ENCODE measurements at places on chromosomes 5 and 9.

DNA sequence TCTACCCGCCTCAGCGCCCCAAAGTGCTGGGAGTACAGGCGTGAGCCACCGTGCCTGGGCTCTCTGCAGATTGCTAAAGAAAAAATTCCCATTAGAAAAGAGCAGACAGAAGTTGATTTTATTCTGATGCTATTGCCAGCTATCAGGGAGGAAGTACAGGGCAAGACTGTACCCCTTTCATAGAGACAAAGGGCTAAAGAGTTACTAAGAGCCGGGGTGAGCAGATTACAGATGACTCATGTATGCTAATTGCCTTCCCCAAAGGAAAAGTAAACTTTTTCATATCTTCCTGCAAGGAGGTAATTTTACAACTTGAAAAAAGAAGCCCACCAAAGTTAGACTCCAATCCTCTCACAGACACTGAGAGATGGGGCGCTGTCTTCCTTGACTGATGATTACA lies 42.3 kb upstream of the MCTP1 start:
- DNase-seq: no peak

DNA sequence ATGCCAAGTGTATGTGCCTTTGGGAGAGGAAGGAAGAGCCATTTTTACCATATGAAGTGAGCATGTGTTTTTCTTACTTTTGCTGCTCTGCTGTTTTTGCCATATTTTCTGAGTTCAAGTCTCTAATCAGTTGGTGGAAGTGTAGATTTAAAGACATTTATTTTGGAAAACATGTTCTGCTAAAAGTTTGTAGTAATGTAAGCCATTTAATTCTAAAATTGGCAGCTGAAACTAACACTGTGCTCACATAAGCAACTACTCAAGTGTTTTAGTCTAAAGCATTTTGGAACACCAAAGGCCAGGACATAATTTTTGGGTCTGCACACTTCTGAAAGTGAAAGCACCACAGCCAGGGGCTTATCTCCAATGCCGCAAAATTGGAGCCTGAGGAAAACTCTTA lies 363.4 kb upstream of the ZNF608 start:
- no peak for DNase-seq

DNA sequence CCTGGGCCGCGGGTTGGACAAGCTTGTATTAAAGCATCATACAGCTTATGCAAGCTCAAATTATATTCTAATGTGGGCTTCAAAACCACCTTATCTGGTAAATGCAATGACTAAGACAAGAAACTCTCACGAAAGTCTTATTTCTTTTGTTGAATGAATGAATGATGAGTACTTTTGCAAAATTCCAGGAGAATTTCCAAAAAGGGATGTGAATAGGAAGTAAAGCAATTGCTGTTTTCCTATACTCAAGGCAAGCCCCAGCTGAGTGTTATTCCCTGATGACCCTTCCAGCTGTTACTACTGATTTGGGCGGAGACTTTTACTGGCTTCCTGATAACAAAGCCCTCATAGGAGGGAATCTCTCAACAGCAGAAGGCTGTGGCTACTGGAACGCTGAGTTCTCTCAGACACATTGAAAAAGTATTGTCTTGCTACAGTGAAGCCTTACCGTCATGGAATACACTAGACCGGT lies 162.8 kb downstream of the SREK1 start:
- DNase-seq: no peak

DNA sequence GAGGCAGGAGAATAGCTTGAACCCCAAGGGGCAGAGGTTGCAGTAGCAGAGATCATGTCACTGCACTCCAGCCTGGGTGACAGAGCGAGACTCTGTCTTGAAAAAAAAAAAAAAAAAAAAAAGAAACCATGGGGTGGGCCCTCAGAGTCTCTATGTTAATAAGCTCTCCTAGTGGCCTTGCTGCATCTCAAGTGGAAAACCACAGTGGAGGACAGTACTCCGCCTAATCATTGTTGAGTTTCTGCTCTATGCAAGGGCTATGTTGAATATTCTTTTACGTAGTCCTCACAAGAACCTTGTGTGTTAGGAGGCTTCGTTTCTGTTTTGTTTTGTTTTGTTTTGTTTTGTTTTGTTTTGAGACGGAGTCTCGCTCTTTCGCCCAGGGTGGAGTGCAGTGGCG lies 48.9 kb downstream of the TJP2 start:
- DNase-seq: no peak

- no peak for DNase-seq
Measured at GRCh38 chr9:86771941-86772634, 175.2 kb downstream of the GAS1 start.

GRCh38 chr5:154401355-154401754 lies 44.4 kb upstream of the SAP30L start:
- DNase-seq: no peak

GRCh38 chr5:91245074-91245452 lies 138.1 kb downstream of the ARRDC3 start:
- DNase-seq: no peak

- no peak for DNase-seq
Measured at GRCh38 chr5:168916852-168917251, 337.7 kb upstream of the PANK3 start.

- no peak for DNase-seq
Measured at GRCh38 chr5:72330712-72331111, 10.5 kb downstream of the PTCD2 start.

GRCh38 chr9:12133416-12133815 lies 559.8 kb upstream of the TYRP1 start:
- DNase-seq: no peak

DNA sequence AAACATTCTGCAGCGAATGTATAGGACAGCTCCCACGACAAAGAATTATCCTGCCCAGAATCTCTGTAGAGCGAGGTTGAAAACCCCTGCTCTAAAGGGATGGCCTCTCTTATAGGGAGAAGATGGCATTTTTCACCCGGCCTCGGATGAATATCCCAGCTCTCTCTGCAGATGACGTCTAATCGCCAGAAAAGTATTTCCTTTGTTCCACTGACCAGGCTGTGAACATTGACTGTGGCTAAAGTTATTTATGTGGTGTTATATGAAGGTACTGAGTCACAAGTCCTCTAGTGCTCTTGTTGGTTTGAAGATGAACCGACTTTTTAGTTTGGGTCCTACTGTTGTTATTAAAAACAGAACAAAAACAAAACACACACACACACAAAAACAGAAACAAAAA lies 17.4 kb upstream of the RARS1 start:
- no peak for DNase-seq

DNA sequence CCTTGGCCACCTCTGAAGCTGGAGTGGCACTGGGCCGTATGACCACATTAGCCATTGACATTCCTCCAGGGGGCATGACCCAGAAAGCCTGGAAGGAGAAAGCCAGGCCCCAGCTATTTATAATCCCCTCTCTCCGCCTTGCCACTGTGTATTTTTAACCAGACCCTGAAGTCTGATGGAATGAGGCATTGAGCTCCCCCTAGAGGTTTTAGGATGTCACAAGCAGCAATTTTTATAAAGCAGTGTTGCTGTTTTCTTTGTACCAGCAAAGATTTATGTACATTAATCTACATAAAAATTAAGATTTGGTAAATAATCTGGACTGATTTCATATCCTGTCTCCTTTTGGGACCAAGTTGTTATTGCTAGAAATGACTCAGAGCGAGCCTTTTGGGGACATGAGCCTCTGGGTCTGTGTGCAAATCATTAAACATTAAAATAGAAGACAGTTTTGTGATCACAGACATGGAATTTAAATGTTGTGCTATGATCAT lies 127.1 kb downstream of the TRIO start:
- DNase-seq: no peak

- no peak for DNase-seq
Measured at GRCh38 chr5:143054480-143054941, 284.3 kb downstream of the ARHGAP26 start.

DNA sequence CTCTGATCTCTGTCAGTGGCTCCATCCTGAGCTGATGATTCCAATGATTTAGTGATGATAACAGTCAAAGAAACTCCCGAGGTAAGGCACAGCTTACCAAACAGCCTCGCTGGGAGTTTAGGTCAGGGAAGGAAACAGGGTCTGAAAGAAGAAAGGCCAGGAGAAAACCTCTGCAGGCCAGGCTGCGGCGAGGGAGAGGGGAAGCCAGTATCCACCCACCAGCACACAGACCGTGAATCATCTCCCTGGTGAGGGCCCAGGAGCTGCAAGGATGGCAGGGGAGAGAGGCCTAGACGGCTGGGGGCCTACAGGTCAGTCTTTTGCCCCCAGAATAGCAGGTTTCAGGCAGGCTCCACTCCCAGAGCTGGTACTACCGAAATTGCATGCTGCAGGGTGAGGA lies 590.5 kb downstream of the CCDC171 start:
- no peak for DNase-seq

DNA sequence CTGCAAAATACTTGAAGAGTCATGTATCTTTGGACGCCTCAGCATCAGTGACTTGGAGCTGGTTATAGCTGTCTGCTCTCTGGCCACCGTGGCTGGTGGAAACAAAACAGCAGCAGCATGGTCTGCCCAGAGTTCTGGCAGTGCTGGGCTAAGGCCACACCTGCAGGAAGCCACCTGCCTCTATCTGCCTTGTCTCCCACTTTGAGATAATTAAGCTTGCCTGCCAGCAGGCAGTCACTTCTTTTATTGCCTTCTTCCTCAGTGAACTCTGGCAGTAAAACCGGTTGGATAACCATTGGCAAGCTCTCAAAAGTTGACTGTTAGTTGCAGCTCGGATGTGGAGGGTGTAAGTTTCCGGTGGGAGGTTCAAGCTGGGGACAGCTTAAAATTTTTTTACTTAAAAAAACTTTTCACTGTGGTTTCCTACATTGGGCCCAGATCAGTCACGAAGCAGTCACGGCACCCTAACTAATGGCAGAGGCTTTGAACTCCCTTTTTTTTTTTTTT lies 4.9 kb downstream of the SMIM3 start:
- DNase-seq: peak; percentile 50

- DNase-seq: no peak
Measured at GRCh38 chr5:170499621-170500020, 4.2 kb upstream of the KCNIP1 start.

DNA sequence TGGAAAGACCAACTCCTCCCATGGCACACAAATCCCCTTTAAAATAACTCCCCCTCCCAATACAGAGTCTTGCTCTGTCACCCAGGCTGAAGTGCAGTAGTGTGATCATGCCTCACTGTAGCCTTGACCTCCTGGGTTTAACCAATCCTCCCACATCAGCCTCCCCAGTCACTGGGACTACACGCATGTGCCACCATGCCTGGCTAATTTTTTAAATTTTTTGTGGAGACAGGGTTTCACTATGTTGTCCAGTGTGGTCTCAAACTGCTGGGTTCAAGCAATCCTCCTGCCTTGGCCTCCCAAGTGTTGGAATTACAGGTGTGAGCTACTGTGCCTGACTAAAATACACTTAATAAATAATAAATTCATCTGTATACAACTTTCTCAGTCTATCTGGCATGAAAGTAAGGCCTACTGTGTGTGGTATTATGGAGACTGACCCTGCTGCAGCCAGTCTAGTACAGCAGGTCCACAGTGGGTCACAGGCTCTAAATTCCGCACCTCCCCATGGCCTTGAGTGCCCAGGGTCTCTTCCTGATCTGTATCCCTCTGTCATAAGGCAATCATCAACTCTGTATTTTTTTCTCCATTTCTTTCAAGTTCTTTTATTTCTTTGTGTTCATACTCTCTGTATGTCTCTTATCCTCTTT lies 169.4 kb downstream of the MAPKAP1 start:
- no peak for DNase-seq

GRCh38 chr5:14706615-14707021 lies 42.1 kb downstream of the OTULIN start:
- DNase-seq: peak; percentile 52

GRCh38 chr5:68746643-68747420 lies 347.0 kb upstream of the SLC30A5 start:
- no peak for DNase-seq

DNA sequence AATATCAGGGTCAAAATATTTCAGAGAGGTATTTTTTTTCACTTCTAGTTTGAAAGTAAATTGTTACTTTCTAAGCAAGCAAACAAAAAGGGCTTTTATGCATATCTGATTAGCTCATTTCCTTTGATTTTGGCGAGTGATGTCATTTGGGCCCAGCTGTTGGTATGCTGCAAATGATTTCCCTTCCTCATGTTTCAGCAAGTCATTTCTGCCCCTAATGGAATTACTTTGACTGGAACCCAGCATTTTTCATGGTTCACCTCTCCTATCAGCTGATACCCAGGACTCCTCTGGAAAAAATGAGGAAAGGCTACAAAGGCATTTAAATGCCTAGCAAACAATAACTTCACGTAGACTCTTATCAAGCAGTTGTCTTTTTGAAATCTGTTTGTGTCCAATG lies 500.6 kb downstream of the EBF1 start:
- no peak for DNase-seq

DNA sequence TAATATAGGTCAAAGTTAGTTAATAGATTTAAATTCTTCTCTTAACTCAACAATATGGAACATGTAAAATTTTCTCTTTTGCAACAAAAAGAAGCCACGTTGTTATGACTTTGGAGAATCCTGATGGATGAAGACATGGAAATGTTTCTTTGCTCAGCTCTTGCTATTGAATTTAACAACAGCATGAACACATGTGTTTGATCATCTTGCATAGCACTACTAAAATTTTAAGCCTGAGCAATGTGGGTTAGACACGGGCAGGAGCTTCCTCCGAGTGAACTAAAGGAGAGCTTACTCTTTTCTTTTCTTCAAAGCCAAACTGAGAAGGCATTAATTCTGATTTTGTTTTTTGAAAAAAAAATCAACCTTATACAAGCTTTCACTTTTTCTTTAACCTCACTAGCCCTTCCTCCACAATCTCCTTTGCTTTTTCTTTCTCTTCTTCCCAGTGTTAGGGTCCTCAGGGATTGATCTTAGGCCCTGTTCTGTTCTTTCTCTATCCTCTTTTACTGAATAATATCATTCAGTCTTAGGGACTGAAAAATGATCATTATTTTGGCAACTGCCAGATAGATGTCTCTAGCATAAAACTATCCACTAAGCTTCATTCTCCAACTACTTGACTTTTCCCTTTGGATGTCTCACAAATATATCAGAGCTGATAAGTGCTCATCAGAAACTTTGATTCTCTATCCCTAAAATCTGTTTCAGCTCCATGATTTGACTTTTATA lies 36.9 kb downstream of the ADAMTS19 start:
- no peak for DNase-seq

- no peak for DNase-seq
Measured at GRCh38 chr5:6399980-6400910, 21.9 kb upstream of the MED10 start.
